ENCODE measurements at places on chromosomes 7 and 10. TPM values are rescaled to one million over a fixed set of nuclear protein-coding genes. Genes with fewer than 3 reads are reported as not detected.

DNA sequence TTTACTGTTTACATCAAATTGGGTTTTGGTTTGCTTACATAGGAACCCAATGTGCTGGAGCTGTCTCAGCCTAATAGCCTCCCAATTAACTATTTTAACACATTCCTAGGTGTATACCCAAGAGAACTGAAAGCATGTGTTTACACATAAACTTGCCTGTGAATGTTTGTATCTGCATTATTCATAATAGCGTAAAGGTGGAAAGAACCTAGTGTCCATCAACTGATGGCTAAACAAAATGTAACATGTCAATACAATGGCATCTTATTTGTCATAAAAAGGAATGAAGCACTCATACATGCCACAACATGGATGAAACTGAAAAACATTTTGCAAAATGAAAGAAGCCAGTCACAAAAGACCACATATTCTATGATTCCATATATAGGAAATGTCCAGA, 160.6 kb upstream of the EEPD1 start:
- no peak for DNase-seq

GRCh38 chr10:84261236-84261915, 16.5 kb downstream of the RGR start:
- no peak for DNase-seq

DNA sequence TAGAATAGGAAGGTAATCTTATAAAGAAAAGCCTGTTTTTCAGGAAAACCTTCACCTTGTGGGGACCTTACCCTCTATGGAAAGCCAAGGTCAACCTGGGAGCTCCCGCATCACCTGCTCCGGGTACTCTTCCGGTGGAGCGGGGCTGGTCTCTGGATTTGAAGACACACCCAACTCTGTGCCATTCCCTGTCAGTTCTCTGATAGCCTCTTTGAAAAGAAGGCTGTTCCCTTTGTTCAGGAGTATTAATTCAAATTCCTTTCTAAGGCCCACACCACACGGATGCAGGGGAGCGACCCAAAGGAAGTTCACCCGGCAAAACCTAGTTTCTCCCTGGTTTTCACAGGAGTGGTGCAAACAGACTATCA, 10.7 kb downstream of the CTBP2 start:
- DNase-seq, result no peak

DNA sequence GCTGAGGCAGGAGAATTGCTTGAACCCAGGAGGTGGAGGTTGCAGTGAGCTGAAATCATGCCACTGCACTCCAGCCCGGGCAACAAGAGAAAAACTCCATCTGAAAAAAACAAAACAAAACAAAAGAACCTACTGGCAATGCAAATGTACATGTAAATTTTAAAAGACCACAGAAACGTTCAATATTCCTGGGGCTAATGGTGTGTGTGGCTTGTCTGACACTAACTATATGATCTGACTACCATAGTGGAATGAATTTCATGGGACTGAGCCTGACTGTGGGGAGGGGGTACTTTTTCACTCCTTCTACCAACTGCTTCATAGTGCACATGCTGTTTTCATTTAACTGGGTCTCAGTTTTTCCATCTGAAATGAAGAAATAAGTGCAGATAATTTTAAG, 69.6 kb downstream of the ITPRID1 start:
- no peak for DNase-seq

PWWP2B gene
- 17.3 TPM for total RNA-seq

LIPM gene
- not detected for total RNA-seq

GPR141 gene
- total RNA-seq, result not detected

Data from glomerular endothelial cell (primary cell).